Suppressor macrophage treated with lipopolysaccharide for 4 hours (primary cell): ENCODE measurements at places on chromosomes 5 and 9.

GRCh38 chr5:57174128-57174889, 450 bp downstream of the GPBP1 start:
- peak; percentile 51 for DNase-seq

GRCh38 chr5:23014266-23014665, 161.1 kb upstream of the CDH12 start:
- no peak for DNase-seq

- DNase-seq, result no peak
These were observed 14.2 kb upstream of the PPP1R2B start for GRCh38 chr5:156835905-156836304.

DNA sequence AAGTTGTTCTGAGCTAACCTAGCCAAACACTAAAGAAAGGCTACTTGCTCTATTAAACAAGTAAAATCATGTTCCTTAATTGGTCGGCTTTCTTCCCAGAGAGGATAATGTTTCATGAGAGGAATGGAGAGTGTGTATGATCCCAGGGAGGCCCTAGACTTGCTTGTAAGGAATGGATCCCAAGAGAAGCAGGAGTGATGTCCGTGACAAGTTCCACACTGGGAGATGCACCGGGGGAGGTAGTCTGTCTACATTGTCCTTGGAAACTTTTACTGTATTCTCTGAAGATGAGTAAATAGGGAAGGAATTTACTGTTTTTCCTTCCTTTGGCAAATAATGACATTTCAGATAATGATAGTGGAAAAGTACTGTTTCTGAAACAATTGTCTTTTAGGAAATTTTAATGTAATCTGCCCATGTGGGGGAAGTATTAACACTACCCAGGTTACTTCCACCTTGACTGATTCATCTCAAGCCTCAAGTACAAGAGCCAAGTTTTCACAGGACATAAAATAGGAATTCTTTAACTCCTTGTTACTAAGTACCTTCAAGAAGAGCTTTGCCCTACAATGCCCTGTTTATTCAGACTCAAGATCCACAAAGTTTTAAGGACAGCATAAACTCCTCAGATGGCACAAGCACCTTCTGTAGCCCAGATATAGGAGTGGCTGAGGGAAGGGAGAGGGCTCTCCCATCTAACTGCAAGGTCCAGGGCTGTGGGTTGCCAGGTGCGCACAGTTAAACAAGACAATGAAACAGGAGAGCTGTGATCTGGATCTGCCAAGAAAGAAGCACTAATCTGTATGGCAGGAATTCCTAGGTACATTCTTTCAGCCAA, 152.1 kb downstream of the GNA14 start:
- DNase-seq, result no peak

- DNase-seq, result no peak
These were observed 31.9 kb downstream of the FAM219A start for GRCh38 chr9:34426347-34427074.

DNA sequence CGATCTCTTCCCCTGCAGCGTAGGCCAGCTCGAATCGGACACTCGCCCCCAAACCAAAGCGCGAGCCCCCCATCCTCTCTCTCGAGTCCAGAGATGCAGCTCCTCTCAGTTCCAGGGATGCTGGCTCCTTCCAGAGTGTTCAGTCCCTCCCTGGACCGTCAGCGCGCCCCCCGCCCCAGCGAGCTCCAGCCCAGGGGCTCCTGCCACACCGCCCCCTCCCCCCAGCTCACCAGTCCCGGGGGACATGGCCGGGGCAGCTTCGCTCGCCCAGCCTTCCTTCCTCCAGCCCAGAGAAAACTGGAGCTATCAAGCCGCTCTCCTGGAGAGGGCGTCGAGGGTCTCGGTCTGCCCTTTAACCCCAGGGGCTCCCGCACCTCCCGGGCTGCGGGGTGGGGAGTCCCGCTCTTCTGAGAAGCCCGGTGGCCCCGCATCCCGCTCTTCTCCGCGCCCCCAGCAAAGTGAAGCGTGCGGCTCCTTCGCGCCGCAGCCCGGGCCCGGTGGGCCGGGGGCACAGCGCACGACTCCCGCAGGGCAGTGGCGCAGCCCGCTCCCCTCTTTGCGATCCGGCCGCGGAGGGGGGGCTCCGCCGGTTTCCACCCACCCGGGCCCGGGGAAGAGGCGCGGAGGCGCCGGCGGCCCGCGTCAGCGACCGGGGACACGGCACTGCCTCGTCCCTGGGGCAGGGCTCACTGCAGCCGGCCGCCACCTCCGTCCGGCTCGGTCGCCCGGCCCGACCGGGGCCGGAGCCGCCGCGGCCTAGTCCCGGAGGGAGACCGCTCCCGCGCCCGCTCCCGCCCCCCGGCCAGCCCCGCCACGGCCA, 587 bp downstream of the MIER3 start:
- peak; percentile 15 for DNase-seq

DNA sequence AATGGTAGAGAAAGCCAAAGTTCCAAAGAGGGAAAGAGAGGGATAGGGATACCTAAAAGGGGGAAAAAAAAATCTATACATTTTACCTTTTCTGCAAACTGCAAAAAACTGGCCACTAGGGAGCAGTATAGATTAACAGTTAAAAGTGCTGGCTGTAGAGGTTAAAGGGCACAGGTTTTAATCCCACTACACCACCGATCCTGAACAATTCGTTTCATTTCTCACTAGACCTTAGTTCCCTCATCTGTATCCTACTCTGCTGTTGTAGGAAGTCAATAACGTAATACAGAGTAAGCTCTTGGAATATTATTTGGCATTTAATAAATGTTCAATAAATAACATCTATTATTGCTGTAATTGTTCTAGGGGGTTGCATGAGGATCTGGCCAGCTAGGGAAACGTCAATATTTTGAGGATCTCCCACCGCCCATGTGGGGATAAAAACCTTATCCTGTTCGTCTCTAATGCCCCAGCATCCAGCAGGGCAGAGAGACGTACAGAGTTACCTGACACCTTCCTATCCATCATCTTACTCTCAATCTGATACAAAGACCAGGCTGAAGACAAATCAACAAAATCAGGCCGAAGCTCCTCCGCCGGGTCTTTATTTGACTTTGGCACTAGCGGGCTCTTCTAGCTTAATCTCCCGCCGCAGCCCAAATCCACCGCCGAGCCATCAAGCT, 757 bp downstream of the CDC26 start:
- peak; percentile 84 for DNase-seq

DNA sequence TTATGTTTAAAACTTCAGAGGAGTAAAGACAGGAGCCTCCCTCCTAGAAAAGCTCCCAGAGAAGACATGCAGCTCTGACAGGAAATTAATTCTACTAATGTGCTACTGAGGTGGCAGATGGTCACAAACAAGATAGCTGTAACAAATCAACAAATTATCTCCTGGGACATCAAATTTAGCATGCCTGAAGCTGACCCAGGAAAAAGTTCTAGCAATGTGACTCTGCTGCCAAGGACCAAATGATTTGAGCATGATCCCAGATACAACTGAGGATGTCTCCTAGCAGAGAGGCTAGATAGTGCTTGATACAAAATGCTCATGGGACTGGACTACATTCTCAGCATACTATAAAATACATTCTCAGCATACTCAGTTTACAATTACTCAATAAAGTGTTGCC, 413.5 kb upstream of the SMC2 start:
- no peak for DNase-seq

DNA sequence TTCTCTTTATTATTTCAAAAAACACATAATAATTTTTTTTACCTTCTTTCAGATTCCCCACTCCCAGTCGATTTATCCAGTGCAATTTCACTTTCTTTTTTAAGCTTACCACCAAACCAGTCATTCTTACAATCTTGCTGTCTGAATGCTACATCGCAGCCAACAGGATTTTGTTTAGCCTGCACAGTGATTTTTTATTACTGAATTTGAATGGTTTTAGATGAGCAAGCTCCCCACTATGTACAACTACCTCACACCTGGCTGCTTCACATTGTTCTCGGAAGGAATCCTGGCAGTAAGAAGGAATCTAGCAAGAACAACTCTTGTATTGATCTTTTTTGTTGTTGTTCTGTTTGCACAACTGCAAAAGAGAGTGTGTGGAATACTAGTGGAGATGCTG, 668.1 kb upstream of the WWC1 start:
- no peak for DNase-seq
